ENCODE measurements at places on chromosomes 7 and 10.

GRCh38 chr10:85565381-85565780 lies 801.2 kb downstream of the GRID1 start:
- no peak for DNase-seq

DNA sequence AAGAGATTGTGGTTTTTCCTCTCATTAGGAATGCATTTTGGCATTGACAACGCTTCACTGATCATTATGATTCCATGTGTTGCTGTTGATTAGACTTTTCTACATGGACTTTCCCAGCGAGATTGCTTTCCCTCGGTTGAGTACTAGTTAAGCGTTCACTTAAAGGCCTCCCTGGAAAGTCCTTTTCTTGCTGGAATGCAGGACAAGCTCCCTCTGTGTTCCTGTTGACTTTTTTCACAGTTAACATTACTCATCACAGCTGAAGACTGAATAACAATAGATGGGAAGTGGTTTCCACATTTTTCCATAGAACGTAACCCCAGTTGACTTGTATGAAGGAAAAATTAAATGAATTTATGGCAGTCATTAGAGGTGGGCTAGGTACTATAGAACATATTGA lies 2.6 kb upstream of the CAV1 start:
- DNase-seq: no peak

DNA sequence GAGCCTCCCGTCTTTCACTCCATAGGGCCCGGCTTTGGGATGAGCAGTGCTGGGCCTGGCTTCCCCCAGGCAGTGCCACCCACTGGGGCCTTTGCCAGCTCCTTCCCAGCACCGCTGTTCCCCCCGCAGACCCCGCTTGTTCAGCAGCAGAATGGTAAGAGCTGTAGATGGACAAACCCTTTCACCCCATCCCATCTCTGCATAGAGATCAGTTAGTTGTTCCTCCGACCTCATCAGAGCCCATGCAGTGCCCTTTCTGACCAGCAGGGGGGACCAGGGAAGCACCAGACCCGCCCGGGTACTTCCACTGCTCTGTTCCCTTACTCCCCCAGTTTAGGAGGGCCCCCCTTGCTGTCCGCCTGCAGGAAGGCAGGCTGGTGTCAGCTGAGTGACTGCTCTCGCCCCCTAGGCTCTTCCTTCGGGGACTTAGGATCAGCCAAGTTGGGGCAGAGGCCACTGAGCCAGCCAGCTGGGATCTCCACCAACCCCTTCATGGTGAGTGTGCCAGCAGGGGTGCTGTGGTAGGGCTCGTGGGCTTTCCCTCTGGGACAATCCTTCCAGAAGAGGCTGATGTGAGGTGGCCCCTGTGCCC lies 9.8 kb downstream of the SAP25 start:
- DNase-seq: peak; percentile 88

- peak; percentile 49 for DNase-seq
Measured at GRCh38 chr7:1225441-1226185, 7.1 kb upstream of the UNCX start.

- no peak for DNase-seq
Measured at GRCh38 chr7:113880559-113880958, 38.2 kb downstream of the PPP1R3A start.

DNA sequence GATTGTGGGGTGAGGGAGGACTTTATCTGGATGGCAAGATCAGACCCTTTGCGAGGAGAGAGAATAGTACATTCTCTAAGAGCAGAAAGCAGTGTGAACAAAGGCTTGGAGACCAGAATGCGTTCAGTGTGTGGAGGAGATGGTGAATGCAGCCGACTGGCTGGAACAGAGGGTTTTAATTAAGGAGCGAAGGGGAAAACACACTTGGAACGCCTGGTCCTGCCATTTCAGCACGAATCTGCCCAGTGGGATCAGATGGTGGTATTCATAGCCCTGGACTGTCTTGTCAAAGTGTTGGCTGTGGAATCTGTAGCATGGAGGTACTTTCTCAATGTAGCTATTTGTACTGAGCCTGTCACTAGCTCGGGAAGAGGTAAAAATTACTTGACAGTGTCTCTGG lies 260.9 kb downstream of the SLC25A13 start:
- DNase-seq: no peak

GRCh38 chr7:87858417-87859100 lies 17.6 kb downstream of the SLC25A40 start:
- no peak for DNase-seq

GRCh38 chr10:35056686-35057085 lies 33.5 kb downstream of the CUL2 start:
- no peak for DNase-seq

GRCh38 chr10:29838539-29838938 lies 203.8 kb upstream of the SVIL start:
- no peak for DNase-seq
